Stimulated activated CD4-positive, alpha-beta T cell treated with anti-CD3 and anti-CD28 coated beads, Interleukin-4, amount 100 ng/mL, for 4 hours (primary cell): ENCODE measurements at places on chromosomes 6 and 20.

GRCh38 chr6:53499094-53499493, 45.8 kb downstream of the GCLC start:
- no peak for DNase-seq

DNA sequence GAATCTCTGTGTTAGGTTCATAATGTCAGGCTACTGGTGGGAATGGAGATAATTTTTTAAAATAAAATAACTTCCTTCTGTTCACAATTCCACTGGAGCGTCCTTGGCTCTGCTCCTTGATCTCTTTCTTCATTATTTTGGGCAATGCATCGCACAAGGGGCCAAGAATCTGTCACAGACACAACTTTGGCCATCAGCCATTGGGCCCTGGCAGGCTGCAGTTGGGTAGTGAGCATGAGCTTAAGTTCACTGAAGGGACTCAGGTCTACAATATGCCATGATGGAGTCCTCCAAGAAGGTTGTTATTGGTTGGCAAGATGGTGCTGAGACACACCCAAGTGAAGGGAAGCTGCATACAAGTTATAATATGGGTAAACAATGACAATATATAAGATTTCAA, 40.0 kb downstream of the CYP39A1 start:
- DNase-seq: no peak

- DNase-seq: no peak
Observed at GRCh38 chr6:127518191-127518709, 885 bp downstream of the MTCL3 start.

GRCh38 chr20:59258221-59258621, 42.2 kb upstream of the EDN3 start:
- no peak for DNase-seq

DNA sequence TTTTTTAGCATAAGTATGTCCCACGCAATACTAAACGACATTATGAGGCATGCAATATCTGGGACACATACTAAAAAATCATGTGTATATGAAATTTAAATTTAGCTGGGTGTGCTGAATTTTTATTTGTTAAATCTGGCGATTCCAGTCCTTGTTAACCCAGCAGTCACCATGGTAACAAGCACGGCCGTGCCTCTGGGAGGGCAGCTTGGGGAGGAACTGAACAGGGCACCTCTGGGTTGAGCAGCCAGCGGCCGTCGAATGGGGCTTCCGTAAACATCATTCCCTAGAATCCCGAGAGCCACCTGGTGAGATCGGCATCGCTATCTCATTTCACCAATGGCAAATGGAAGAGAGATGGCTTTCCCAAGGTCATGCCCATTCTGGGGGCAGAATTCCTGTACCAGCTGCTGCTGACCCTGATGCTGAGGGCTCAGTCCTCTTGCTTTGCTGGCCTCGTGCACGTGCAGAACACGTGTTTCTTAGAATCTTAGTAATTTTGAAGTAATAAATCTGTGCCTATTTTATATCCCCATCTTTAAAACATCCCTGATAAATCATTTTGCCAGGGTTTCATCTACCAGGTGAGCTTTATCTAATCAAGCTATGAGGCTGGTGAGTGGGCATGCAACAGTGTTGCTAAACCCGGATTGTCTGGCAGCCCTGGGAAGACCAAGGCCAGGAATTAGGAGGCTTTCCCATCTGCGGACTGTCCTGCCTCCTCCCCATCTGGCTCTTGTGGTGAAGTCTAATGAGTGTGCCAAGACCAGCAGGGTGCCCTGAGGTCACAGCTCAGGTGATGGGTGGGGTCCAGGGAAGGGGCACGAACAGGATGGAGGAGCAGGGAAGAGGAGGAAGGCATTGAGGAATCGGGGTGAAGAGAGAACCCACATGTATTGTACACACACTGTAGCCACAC, 85.1 kb downstream of the AGPAT4 start:
- no peak for DNase-seq

DNA sequence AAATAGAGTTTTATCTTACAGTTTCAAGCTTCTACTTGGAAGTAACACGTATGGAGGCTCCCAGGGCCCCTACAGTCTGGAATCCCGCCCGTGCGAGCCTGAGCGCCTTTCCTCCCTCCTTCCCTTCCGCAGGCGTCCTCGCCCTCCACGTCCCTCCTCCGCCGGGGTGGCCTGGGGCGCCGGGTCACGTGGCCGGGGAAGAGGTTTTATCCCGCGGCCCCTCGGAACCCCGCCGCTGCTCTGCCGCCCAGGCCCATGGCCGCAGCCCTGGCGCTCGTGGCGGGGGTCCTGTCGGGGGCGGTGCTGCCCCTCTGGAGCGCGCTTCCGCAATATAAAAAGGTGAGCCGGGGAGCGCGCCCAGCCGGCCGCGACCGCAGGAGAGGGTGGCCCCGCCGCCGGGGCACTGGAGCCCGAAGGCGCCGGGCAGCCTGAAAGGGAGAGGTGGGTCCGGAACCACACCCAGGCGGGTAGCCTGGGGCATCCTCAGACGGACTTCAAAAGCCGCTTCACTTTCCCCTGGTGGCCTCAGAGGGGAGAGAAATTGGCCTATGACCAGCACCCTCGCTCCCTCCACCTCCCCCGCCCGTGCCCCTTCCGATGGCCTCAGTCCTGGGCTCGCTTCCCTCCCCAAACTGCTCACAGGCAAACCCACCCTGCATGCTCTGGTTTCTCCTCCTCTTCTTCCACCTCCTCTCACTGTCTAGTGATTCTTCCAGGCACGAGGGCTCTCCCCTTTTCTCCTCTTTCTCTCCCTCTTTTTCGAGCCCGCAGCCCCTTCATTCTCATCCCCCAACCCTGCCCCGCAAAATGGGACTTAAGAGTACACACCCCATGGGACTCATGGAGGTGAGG, at the start of gene CLPSL2:
TSS of gene CLPSL2 (plus strand) at position 235 of the 852 bp plus-strand sequence. CDS start at position 256, 21 bp downstream.
- no peak for DNase-seq

- no peak for DNase-seq
Observed at GRCh38 chr6:33723371-33724085, 12.0 kb upstream of the UQCC2 start.

DNA sequence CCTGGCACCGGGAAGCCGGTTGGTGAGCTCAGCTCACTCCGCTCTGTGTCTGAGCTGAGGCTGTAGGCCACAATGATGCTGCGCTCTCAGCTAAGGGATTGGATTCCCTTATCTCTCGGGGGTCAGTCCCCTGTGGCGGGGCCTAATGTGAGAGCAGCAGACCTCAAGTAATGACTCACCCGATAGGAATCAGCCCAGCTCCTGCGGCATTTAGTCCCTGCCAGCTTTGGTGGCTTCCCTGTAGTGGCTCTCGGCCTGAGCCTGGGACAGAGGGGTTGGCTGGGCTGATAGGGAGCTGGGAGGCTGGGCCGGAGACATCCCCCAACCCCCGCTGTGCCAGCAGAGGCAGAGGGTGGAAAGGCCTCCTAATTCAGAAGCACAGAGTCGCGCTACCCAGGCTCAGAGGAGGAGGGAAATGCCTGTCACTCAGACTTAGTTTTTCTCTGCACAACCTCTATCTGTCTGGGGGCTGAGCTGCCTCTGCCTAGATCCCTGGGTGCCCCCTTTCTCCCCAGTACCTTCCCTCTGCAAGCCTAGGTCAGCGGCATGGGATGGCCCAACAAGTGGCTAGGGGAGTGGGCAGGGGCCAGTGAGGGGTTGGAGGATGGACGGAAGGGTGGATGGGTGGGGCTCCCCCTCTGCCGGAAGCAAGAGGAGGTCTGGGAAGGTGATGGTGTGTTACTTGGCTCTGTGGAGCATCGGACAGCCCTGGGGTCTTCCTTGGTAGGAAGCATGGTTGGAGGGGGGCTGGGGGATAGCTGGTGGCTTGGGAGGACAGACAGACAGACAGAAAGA, 92.2 kb downstream of the CDH22 start:
- DNase-seq: no peak

GRCh38 chr20:49924247-49924646, 8.9 kb upstream of the SPATA2 start:
- no peak for DNase-seq

- DNase-seq: no peak
Observed at GRCh38 chr20:43840382-43841070, 74.1 kb upstream of the TOX2 start.

DNA sequence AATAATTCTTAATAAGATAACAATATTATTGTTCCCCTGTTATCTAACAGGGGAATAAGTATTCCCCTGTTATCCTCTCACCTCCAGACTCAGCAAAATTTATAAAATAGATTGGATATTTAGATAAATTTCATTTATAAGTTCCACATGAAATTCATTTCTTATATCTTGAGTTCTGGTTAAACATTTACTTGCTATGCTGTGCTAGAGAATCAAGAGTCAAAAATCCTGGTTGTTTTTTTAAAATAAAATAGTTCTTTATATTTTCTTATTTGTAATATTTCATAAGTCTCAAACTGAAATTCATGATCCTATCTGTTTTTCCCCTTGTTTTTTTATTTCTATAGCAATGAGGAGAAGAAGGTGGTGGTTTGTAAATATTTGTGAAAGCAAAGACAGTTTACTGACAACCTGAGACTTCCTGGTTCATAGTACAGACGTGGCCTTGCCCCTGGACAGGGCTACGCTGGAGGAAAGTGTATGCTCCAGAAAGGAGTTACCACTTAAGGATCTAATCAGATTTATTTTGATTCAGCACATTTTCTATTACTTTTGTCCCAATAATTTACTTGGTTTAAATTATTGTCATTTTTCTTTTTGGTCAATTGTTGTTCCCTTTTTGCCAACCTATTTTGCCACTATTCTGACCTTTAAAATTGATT, 37.8 kb upstream of the MARCKS start:
- DNase-seq: no peak

- DNase-seq: no peak
Observed at GRCh38 chr20:11849270-11849915, 68.3 kb upstream of the BTBD3 start.

GRCh38 chr20:1761116-1761515, 103.5 kb upstream of the SIRPG start:
- DNase-seq: no peak

DNA sequence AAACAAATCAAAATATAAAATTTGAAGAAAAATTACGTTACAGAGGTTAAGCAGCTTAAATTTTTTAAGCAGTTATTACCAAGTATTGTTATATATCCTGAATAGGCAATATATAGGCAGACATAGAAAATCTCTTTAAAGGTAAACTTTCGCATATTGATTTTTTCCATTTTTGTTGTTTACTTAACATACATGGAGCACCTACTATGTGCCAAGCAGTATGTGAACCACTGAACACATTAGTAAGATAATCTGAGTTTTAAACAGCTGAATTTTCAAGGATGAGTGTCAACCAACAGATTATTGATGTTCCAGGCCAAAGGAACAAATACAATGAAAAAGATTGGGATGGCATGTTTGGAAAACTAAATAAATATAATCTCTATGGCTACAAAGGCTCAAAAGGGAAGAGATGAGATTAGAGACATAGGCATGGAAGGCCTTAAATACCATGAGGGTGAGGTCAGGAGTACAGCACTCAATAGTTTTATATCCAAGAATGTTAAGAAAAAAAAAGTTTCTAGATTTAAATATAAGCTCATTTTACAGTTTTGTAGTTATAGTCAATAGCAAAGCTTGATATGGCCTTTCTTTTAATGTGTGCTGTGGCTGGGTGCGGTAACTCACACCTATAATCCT, 277.5 kb downstream of the PTPRK start:
- DNase-seq: no peak

GRCh38 chr6:87426789-87427188, 19.0 kb downstream of the CFAP206 start:
- DNase-seq: no peak

DNA sequence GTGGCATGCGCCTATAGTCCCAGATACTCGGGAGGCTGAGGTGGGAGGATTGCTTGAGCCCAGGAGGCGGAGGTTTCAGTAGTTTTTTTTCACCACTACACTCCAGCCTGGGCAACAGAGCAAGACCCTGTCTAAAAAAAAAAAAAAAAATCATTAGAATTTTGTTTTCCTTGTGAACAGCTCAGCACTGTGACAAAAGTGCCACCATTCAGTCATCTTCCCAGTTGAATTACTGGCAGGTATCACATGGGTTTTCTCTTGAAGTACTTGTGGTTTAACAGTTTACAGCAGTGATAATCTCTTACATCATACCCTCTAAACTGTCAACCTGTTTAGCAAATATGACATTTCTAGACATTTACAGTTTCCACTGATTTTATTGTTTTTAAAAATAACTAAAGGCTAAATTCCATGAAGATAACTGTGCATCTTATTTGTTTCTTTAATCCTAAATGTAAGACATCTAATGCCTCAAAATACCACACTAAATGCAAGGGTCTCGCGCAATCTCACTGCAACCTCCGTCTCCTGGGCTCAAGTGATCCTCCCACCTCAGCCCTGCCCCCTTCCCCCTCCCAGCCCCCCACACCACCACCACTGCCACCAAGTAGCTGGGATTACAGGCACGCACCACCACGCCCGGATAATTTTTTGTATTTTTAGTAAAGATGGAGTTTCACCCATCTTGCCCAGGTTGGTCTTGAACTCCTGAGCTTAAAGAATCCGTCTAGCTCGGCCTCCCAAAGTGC, 7.0 kb downstream of the TRPC4AP start:
- DNase-seq: no peak

GRCh38 chr6:159169193-159169555, at the start of gene FNDC1:
Gene FNDC1, plus strand, starts transcription at chr6:159169400. Its CDS starts 197 bp downstream, at chr6:159169597.
- peak; percentile 60 for DNase-seq

GRCh38 chr6:14333556-14334305, 216.2 kb downstream of the CD83 start:
- DNase-seq: no peak

- DNase-seq: no peak
Observed at GRCh38 chr20:47818466-47818865, 33.2 kb upstream of the SULF2 start.

- DNase-seq: no peak
Observed at GRCh38 chr6:91161246-91161645, 574.4 kb upstream of the MAP3K7 start.

- DNase-seq: no peak
Observed at GRCh38 chr6:96761794-96762193, 75.5 kb downstream of the GPR63 start.

- DNase-seq: no peak
Observed at GRCh38 chr6:162372106-162372505, 355.5 kb downstream of the PRKN start.

DNA sequence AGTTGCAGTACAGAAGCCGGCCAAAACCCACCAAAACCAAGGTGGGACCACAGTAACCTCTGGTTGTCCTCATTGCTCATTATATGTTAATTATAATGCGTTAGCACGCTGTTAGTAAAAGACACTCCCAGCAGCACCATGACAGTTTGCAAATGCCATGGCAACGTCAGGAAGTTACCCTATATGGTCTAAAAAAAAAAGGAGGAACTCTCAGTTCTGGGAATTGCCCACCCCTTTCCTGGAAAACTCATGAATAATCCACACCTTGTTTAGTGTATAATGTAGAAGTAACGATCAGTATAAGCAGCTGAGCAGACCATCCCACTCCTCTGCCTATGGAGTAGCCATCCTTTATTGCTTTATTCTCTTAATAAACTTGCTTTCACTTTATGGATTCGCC, 148.6 kb upstream of the EXOC2 start:
- no peak for DNase-seq
